ENCODE measurements at places on chromosomes 3 and 15.
A peak's percentile ranks its signal among the peaks of the same experiment; 100 is the strongest.

DNA sequence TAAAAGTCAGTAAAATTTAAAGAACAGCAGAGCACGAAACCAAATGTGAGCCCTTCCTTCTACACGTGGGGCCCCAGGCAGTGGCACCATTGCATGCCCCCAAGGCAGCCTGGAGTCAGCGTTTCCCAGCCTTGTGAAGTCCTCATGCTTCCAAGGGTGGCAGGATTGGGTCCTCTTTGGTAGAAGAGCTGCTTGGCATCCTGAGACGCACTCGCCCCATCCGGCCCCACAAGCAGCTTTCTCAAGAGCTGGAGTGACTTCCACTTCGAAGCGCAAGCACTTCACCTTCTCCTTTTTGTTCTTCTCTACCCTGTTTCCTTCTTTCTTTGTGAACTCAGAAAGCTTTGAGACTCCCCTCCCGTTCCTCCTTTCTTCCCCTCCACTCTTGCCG, 34.7 kb downstream of the ZNF710 start:
- no peak for DNase-seq

DNA sequence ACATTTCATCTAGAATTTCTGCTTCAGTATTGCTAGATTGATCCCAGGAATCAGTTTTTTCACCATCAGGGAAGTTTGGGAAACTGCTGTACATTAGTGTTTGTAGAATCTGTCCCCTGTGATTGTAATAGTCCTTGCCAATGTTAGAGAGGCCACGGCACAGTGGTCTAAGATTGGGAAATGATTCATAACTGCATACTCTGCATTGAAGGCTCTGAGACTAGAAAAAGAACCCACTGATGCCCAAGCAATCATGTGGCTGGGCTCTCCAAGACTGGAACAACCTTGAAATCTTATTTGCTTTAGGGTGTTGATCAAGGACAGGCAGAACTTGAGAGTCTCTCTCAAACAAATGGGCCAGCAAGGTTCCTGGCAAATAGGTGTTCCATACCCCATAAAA, 245.6 kb upstream of the LRTM1 start:
- DNase-seq = no peak

DNA sequence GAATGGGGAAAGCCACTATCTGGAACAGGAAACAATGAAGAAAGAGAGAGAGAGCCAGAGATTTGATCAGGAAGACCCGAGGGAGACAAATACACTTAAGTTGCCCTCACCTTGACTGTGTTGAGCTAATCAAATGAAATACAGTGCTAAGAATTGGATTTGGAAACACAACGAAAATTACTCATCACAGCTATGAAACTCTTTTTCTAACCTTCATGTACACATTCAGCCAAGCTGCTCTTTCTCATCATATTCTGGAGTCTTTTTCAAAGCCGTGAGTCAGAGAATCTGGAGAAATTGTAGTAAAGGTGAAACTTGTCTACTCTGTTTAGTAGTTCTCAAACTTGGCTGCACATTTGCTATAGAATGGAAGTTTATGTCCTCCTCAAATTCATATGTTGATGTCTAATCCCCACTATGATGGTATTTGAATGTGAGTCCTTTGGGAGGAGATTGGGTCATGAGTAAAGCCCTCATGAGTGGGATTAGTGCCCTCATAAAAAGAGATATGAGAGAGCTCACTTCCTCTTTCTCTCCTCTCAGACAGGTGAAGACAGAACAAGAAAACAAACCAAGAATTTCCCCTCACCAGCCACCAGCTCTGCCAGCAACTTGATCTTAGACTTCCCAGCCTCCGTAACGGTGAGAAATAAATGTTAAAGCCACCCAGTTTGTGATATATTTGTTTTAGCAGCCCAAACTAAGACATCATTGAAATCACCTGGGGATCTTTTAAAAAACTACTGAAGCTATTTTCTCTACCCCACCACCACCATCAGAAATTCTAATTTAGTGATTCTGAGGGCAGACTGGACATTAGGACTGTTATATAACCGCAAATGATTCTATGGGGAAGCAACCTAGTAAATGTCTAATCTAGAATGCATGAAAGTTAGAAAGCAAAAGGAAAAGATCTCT, 143.6 kb upstream of the GRM7 start:
- DNase-seq = no peak

GRCh38 chr3:174355505-174355904, 503.6 kb upstream of the NAALADL2 start:
- no peak for DNase-seq

GRCh38 chr3:15860014-15860934, 62.5 kb upstream of the ANKRD28 start:
- DNase-seq = peak; percentile 60

DNA sequence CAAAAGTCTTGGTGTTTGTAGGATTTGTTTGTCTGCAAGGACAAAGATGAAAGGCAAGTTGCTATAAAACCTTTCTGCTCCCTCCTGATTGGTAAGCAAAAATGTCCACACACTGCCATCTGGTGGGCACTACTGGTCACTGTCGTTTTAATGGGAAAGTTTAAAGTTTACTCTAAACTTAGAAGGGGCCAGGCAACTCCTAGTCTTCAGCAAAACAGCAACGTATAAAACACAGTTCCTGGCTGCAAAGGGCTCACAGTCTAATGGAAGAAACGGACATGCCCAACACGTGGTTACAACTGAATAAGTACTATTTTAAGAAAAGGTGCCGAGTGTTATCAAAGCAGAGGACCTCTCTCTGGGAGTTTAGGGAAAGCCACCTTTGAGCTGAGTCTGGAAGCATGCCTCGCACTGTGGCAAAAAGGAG, 23.7 kb upstream of the TPRG1 start:
- DNase-seq = peak; percentile 8

DNA sequence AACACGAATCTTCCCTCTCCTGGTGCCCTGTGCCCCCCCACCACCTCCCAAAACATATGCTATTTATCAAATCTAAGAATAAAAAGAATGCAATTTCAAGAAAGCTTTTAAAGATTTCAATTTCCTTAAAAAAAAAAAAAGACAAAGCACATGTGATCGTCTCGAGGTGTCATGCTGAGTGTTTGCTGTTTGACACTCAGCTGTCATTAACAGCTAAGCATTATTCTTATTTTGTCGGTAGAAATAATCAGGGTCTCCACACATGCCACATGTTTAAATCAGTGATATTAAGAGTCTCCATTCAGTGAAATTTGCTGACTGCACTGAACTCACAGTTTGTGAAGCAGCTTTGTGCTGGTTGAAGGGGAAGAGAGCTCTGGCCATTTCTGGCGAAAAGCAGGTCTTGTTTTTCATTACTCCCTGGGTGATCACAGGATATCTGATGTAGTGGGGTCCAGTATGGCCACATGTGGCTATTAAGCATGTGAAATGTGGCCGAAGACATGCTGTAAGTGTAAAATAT, 281.8 kb downstream of the SATB1 start:
- no peak for DNase-seq

Measured in CMK (cell line).